ENCODE measurements at places on chromosomes 7 and 10.
A peak's percentile ranks its signal among the peaks of the same experiment; 100 is the strongest.

GRCh38 chr7:29995652-29996051 lies 6.1 kb upstream of the SCRN1 start:
- no peak for DNase-seq

DNA sequence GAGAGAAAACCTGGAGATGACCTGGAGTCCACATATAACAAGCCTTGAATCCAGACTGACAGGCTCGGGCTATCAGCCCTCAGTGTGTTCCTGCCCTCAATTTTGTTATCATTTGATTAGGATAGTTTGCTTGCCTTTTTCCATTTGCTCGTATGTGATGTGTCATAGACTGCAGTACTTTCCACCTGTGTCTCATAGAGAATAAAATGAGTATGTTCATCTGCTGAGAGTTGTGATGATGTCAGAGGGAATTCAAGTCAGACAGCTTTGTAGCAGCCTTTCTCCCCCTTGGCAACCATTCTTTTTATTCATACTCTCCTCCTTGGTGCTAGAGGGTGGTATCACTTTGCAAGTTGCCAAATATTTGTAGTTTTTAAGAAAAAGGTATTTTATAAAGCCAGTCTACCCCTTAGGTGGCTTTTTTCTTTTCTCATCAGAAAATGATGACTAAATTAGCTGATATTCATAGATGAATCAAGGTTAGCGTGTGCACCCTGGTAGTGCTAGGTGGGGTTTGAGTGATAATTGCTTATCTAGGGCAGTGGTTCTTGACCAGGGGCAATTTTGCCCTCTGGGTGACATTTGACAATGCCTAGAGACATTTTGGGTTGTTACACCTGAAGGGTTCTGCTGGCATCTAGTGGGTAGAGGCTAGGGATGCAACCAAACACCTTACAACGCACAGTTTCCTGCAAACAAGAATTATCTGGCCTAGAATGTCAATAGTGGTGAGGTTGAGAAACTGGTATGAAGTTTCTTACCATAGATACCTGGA lies 5.4 kb downstream of the SGPL1 start:
- no peak for DNase-seq

DNA sequence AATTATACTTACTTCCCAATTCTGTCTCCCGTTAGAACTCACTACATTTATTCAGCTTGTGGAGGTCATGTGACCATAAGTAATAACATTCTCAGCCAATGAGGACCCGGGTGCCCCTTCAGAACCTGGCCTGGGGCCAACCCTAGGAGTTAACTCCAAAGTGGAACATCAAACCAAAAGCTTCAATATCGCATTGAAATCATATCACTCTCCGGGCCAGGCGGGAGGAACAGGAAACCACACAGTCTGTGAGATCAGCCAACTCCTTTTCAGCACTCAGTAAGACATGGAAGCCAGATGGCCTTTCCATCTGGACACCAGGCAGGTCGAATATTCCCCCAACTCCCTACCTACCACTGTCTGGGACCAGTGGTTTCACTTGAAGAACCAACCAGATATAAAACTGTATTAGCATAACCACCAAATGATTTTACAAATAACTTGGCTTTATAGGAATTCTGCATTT lies 5.5 kb downstream of the CREB3L2 start:
- DNase-seq: peak; percentile 42

GRCh38 chr7:16135658-16136057 lies 285.7 kb downstream of the CRPPA start:
- DNase-seq: no peak

DNA sequence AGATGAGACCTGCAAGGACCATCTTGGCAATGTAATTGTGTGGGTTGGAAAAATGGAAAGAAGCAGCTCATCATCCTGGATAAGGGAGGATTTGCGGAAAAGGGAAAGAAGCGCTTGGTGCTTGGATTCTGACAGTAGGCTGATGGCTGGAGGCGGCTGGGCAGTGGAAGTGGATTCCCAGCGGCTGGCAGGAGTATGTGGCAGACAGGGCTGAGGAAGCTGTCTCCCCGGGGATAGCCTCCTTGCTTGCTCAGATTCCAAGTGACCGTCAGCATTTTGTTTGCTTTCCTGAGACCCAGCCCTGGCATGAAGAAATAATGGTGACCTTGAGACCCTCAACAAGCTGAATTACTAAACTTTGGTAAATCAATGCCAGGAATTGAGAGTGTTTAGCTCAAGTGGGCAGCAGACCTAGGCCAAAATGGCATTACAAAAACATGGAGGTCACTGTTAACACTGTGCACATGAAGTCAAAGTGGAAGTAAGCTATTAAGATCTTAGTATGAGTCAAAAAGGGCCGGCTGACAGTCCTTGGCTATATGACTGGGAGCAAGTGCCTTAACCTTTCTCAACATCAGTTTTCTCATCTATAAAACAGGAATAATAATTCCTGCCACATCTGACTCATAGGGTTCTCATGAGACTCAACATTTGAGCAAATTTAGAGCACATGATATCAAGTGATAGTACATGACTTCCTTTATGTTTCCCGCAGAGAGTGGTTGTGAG lies 21.3 kb downstream of the SLC25A28 start:
- DNase-seq: no peak

All from DND-41 (cell line).